ENCODE measurements at places on chromosomes 2 and 18.

GRCh38 chr2:193566276-193566675 lies 1371.5 kb upstream of the TMEFF2 start:
- DNase-seq = no peak

- DNase-seq = no peak
These were observed 9.8 kb upstream of the NCK2 start for GRCh38 chr2:105734762-105735538.

GRCh38 chr2:118013221-118013723 lies 598 bp downstream of the CCDC93 start:
- no peak for DNase-seq

GRCh38 chr2:135798275-135798705 lies 38.7 kb downstream of the LCT start:
- no peak for DNase-seq

DNA sequence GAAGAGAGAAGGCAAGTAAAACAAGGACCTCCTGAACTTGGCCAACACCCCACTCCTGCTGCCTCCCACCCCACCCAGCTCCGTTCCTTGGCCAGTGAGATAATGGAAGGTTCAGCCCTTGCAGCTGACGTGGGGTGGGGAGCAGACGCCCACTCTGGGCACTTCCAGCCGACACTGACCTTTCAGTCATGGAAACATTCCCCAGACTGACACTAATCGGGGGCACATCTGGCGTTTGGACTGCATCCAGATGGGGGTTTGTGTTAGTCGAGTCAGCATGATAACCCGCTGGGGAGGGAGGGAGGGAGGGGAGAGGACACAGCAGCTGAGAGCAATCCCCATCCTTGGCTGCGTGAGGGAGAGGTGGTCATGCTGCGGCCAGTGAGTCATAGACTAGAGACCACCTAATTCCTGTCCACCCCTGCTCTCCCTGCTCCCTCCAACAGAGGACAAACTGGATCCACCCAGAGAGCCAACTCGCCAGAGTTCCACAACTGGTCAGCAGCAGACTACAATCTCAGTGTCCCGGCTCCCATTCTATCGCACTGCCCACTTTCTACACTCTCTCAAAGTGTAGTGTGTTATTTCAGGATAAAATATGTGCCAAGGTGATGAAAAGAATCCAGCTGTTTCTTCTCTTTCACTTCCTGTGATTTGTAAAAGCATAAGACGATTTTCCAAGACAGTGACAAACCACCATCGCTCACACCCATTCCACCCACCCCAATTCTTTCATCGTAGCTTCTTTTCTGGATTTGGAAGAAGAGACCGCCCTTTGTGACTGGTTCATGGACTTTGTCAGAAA lies 115.4 kb upstream of the PKDCC start:
- no peak for DNase-seq

DNA sequence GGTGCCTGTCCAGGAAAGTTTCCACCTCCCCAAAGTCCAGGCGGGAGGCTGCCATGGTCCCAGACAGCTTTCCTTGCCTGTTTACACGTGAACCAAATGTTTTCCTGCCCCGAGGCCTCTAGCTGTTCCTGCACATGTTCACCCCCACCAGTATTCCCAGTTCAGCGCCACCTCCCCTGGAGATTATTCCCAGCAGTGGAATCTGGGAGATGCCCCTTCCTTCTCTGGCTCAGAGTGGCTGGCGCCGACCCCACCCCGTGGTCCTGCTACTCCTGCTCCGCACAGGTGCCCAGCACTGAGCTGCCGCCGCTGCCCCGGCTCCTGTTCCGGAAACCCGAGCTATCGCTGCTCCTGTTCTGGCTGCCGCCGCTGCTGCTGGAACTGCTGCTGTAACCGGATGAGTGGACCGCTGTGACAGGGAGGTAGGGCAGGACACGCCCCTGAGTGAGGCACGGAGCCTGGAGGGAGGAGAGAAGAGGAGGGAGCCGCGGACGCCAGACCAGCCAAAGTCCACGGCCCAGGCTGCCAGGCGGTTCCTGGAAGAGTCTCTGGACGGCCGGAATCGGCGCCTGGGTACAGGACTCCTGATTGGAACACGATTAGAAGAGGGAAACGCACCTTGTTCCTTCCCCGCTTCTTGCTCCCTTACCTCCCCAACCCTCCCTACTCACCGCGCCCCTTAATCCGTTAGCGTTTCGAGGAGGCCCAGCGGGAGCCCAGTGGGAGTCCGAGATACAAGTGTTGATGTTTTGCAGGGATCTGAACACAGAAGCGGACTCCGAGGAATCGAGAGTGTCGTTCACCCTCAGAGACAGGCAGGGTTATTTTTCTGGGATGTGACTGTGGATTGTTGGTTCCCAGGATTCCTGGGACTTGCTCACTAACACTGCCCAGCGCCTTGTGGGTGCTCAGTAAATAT lies at the start of gene PDE11A:
Gene PDE11A, minus strand, starts transcription at position 395 of the 919 bp plus-strand sequence. Its CDS starts 340 bp downstream, at position 55.
- DNase-seq = peak; percentile 47

DNA sequence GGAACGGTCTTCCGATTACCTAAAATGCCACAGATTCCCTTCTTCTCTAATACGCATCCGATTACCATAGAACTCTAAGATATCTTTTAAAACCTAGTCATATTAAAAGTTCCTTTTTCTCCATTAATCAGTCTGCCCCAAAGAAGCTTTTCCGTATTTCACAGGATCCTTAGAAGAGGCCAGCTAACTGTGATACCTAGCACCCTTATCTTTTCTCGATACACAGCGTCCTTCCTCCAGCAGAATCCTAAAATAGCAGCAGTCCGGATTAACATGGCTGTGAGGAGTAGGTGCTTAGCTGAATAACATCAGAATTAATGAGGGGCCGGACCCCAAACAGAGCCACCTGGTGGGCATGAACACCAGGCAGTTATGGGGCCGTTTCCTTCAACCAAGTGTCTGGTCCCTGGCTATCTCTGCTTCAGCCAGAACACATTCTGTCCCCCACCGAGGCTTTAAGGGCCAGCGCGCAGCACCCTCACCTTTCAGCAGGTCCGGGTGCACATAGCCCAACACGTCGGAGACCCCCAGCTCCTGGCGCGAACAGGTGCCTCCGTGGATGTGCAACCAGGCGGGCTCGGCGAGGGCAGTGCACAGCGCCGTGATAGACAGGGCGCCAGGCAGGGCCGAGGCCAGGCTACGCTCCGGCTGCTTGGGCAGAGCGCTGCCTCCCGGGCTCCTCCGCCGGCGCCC lies 995 bp downstream of the TMEM127 start:
- DNase-seq = peak; percentile 9

- DNase-seq = no peak
These were observed 48.4 kb upstream of the NARS1 start for GRCh38 chr18:57670046-57670445.

- peak; percentile 60 for DNase-seq
These were observed 56.1 kb upstream of the SLC35G4 start for GRCh38 chr18:11553098-11553940.

DNA sequence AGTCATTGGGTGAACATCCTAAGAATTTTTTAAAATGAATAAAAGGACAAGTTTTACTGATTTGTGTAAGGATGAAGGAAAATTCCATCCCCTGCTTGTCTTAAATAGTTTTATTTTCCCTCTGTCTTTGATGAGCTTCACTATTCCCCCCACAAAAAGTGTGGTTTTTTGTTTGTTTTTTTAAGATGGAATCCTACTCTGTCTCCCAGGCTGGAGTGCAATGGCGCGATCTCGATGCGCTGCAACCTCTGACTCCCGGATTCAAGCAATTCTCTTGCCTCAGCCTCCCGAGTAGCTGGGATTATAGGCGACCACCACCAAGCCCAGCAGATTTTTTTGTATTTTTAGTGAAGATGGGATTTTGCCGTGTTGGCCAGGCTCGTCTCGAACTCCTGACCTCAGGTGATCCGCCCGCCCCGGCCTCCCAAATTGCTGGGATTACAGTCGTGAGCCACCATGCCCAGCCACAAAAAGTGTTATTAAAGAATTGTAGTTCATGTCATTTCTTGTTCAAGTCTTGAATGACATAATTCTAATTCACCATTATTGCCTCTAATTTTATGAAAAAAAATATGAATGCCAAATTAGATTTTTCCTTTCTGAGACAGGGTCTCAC lies 91.7 kb downstream of the AGPS start:
- DNase-seq = no peak

DNA sequence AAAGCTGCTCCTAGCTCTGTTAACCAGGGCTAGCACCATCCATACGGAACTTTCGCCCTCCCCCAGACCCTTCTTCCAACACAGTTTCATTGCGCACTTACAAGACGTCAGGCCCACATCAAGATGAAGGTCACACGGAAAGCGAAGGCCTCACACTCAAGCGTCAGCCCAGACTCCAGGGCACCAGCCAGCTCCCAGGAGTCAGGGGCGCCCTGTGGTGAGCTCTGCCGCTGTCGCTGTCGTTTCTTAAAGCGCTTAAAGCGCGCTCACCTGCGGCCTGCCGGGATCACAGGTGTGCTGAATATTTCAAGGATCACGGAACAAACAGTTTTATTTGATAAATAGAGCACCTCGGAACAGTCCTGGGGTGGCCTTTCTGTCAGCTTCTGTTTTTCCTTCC lies 163.1 kb downstream of the CDH20 start:
- no peak for DNase-seq

- DNase-seq = no peak
These were observed 132.8 kb downstream of the L3MBTL4 start for GRCh38 chr18:6281874-6282273.

DNA sequence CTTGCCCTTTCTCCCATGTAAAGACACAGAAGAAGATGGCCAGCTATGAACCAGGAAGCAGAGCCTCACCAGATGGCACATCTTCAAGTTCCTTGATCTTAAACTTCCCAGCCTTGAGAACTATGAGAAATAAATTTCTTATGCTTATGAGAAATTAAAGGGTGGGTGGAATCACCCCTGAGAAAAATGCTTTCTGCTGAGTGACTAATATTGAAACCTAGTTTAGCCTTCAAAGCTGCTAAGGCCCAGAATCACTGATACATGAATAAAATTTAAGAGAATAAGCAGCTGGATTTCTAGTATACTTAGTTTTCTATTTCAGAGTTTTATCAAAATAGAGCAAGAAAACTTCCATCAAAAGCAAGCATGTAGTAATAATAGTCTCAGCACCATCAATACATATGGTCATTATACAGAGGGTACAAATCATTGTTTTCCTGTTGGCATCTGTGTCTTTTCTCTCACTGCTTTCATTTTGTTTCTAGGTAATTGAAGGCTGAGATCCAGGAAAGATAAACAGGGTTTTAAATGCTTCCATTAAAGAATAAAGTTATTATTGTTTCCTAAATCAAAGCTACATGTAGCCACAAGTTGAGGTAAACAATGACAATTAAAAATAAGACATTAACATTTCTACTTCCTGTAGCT lies 53.3 kb upstream of the COL5A2 start:
- DNase-seq = no peak

DNA sequence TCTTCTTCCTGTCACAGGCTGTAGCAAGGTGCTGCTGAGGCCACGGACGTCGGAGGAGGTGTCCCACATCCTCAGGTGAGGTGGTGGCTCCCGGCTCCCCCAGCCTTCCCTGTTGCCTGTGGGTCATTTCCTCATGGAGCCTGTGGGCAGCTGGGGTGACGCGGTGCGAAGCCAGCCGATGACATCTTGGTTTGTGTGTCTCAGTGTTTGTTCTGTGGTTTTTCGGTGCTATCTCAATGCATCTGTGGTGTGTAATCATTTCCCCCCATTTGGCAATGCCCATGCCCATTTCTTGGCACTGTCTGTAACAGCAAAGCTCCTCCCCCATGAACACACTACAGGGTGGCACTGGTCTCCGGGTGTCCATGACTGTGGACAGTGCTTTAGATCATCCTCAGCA lies 6.6 kb downstream of the D2HGDH start:
- peak; percentile 74 for DNase-seq

DNA sequence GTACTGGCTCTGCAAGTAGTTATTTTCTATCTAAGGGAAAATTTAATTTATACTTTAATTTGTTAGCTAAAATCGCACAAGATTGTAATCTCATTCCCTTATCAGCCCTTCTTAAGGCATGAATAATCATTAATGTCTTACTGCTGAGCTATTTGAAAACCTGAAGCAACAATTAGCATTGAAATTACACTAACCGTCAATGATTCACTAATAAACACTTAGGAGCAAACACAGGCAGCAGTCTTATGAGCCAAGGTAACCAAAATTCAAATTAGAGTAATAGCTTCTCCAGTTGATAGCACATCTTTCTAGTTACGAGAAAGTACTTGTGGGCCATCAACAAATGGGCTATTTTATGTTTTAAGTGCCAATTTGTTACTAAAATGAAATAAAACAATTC lies 1289.7 kb downstream of the LRP1B start:
- DNase-seq = no peak

DNA sequence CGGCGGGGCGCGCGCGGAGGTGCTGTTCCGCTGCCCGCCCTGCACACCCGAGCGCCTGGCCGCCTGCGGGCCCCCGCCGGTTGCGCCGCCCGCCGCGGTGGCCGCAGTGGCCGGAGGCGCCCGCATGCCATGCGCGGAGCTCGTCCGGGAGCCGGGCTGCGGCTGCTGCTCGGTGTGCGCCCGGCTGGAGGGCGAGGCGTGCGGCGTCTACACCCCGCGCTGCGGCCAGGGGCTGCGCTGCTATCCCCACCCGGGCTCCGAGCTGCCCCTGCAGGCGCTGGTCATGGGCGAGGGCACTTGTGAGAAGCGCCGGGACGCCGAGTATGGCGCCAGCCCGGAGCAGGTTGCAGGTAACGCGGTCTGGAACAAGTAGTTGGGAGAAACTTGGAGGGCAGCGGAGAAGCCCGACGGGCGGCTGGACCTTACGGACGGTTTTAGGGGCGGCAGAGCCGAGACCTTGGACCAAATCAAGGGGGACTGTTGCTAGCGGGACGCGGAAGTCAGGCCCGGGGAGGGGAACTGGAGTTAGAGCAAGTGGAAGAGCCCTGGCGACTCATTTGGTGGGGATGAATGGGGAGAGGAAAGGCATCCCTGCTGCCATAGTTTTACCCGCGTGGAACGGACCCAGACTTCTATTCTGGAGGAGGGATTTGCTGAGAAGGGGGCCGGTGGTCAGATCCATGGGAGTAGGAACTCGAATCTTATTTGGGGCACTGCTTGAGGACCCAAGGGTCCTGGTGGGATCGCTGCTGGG lies 573 bp downstream of the IGFBP2 start:
- DNase-seq = no peak

DNA sequence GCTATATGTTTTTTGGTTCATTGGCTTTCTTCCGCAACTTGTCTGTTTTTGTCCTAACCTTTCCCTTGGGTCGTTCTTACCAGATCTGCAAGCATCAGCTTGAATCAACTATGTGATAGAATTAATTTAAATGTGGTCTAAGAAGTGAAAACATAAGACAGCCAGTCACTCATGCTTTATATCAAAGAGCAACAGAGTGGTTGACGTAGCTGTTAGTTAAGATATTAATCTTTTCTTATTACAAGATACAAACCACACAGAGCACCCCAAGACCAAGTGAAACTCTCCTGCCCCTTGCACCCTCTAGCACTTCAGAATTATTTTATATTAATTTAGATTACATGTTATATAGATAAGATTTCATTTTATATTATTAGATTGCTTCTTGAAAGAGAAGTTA lies 15.2 kb downstream of the IL18RAP start:
- DNase-seq = no peak

GRCh38 chr2:230783101-230783500 lies 70.5 kb downstream of the CAB39 start:
- no peak for DNase-seq

- DNase-seq = no peak
These were observed 43.0 kb upstream of the ACADL start for GRCh38 chr2:210268281-210268680.

GRCh38 chr2:109519513-109519912 lies 94.3 kb downstream of the SEPTIN10 start:
- DNase-seq = no peak
